Stimulated activated CD8-positive, alpha-beta memory T cell treated with anti-CD3 and anti-CD28 coated beads, Interleukin-7, amount 100 ng/mL, for 1 hour (primary cell): ENCODE measurements at places on chromosomes 3 and 15.

DNA sequence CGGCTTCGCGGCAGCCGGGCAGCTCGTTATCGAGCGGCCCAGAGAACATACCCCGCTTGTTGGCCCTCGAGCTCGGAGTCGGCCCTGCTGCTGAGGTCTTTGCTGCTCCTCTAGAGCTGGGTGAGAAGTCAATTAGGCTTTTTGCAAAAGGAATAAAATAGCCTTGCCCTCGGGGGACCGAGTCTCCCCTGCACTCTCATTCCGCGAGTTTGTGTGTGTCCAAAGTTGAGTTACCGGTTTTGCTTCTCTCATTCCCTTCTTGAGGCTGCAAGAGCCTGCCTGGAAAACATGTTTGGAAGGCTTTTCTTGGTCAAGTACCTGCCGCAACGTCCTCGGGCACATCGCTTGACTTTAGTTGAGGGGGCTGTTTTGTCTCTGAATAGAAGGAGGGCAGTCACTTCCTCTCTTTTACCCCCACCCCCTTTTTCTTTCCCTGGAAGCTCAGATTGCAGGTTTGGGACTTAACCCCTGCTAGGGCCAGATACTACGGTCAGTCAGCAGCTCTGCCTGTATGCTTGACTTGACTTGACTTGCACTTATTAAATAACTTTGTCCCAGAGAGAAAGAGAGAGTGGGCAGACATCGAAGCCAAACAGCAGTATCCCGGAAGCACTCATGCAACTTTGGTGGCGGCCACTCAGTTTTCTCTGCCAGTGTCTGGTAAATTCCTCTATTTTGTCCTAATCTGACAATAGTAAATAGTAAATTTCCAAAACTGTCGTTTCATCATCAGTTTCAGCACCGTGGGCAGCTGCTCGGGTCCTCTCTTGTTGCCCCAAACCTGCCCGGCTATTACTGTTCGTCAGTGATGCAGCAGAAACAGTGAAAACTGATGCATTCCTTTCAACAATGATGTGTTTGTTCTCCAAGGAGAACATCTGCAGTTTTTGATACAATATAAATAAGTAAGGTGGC lies 609 bp downstream of the RNF13 start:
- DNase-seq, result no peak

GRCh38 chr15:92809880-92810361 lies 90.2 kb upstream of the CHD2 start:
- DNase-seq, result no peak

DNA sequence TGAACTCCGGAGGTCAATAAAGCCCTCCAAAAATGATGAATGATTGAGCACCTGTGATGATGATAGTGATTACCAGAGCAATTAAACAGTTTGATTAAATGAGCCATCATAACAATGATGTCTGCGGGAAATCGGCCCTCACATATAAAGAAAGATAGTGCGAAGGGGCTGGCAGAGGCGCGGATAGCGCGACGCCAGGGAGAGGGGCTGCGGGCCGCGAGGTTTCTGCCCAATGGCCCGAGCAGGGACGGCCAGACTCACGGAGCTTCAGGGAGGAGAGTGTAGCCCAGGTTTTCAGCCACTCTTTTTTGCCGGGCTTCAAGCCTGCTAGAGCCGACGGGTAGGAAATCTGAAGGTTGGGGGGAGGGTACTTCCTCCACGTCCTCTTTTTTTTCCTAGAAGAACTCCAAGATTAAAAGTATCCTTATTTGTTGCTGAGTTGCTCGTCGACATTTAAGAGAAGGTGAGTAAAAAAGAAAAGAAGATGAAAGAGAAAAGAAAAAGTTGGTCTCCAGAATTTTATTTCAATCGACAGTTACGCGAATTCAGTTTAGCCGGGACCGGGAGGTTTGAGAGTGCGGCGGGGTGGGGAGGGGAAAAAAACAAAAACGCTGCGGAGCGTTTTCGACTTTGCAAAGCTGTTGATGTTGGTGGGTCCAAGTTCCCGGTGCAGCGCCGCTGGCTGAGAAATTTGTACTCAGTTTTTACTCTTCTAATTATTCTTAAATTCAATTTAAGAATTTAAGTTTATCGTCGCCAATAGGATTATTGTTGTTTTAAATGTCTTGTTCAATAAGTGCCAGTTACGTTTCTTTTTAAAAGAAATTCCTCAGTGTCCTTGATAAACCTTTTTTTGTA lies 2.2 kb upstream of the MEIS2 start:
- DNase-seq, result no peak

- DNase-seq, result no peak
These were observed 54.3 kb upstream of the HACD2 start for GRCh38 chr3:123638936-123639689.

GRCh38 chr15:48671103-48672022 lies 25.9 kb upstream of the FBN1 start:
- DNase-seq, result no peak

DNA sequence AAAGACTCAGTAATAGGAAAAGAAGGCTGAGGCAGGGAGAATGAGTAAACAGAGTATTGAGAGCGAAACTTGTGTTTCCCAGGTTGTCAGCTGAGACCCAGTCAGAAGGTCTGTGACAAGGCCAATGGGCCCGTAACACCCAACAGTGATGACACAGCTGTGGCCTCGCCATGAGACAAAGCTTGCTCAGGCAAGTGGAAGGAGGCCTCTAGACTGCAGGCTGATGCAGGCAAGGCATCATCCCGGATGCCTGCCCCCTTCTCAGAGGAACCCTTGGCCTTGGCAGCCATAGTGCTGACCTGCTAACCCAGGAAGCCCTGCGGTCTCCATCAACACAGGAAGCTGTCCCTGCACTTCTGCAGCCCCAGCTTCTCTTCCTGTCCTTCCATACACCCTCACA lies 15.4 kb downstream of the RAB6B start:
- DNase-seq, result no peak

- no peak for DNase-seq
These were observed 49.0 kb downstream of the SUCLG2 start for GRCh38 chr3:67605377-67605776.
